Esophagus squamous epithelium (tissue), 5 donors: ENCODE measurements at places on chromosomes 2 and 18. TPM values are rescaled to one million over a fixed set of nuclear protein-coding genes. Genes with fewer than 3 reads are reported as not detected.

The CIB4 gene
- total RNA-seq: 0.57 TPM

The GEN1 gene
- total RNA-seq: 16.9 TPM

The TMEM182 gene
- total RNA-seq: 0.45 TPM

The SATB2 gene
- total RNA-seq: 1.1 TPM

The PXDN gene
- total RNA-seq: 10.9 TPM

The SULT1C4 gene
- not detected for total RNA-seq

The OST4 gene
- total RNA-seq: 242 TPM

The C2orf72 gene
- total RNA-seq: 1.1 TPM

The SLC14A1 gene
- total RNA-seq: 1.1 TPM

The SRD5A2 gene
- total RNA-seq: not detected

The DTNA gene
- 1.7 TPM for total RNA-seq

The APOB gene
- total RNA-seq: not detected

The ANKRD29 gene
- 2.9 TPM for total RNA-seq

The MEIS1 gene
- total RNA-seq: 56.1 TPM

The C2orf78 gene
- total RNA-seq: not detected

The GULP1 gene
- 23.0 TPM for total RNA-seq

The RGPD3 gene
- 0.26 TPM for total RNA-seq

The COLEC12 gene
- 6.5 TPM for total RNA-seq

The TLX2 gene
- not detected for total RNA-seq

The CXCR1 gene
- total RNA-seq: not detected

The RAD51AP2 gene
- 0.19 TPM for total RNA-seq

The KLHL30 gene
- not detected for total RNA-seq

The SERPINB13 gene
- total RNA-seq: 228 TPM

The UGT1A1 gene
- total RNA-seq: 7.1 TPM

The BIN1 gene
- total RNA-seq: 10.8 TPM

The RUFY4 gene
- total RNA-seq: not detected

The NYAP2 gene
- 0.18 TPM for total RNA-seq

The CD207 gene
- total RNA-seq: 1.1 TPM

The RESP18 gene
- not detected for total RNA-seq

The SYT4 gene
- total RNA-seq: not detected

The CABYR gene
- 0.95 TPM for total RNA-seq

The DNAJC5G gene
- not detected for total RNA-seq

The SP3 gene
- total RNA-seq: 41.3 TPM

The PAX3 gene
- not detected for total RNA-seq

The MAP3K20 gene
- 55.3 TPM for total RNA-seq

The FRZB gene
- total RNA-seq: 0.53 TPM

The EPAS1 gene
- 90.8 TPM for total RNA-seq

The TMEFF2 gene
- total RNA-seq: 1.5 TPM
